ENCODE measurements at places on chromosomes 7 and 10.

DNA sequence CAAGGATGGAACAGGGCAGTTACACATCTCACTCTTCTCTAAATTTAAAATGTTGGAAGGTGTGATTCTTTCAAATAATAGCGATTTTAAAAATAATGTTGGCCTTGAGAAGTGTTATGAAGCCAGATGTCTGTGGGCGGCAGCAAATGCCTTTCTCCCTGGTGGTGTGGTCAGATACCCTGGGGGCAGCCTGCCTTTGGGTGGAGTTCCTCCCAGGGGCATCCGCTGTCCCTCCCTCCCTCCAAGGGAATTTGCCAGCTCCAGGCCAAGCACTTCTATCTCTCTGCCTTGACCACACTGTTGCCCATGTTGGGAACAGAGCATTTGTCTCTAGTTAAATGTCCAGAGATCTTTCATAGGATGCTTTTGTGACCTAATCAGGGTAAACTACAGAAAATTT, 121.4 kb downstream of the POU6F2 start:
- no peak for DNase-seq

- no peak for DNase-seq
These were observed 118.1 kb downstream of the ARL4A start for GRCh38 chr7:12805518-12805928.

DNA sequence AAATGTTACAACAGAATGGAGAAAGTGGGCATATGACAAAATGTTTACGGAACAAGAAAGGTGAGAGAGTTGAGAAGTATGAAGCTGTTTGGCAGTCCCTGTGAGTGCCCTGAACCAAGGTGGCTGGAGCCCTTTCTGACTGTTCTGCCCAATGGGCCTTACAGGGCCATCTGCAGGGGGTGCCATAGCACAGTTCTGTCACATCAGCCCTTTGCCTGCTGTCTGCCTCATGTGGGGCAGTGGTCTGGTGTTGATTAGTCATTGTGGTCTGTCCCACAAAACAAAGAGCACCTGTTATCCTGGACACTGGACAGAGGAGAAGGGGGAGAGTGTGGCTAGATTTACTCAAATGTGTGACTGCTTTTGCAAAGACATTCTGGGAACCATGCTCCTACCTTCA, 51.5 kb upstream of the OSBPL3 start:
- DNase-seq = no peak

DNA sequence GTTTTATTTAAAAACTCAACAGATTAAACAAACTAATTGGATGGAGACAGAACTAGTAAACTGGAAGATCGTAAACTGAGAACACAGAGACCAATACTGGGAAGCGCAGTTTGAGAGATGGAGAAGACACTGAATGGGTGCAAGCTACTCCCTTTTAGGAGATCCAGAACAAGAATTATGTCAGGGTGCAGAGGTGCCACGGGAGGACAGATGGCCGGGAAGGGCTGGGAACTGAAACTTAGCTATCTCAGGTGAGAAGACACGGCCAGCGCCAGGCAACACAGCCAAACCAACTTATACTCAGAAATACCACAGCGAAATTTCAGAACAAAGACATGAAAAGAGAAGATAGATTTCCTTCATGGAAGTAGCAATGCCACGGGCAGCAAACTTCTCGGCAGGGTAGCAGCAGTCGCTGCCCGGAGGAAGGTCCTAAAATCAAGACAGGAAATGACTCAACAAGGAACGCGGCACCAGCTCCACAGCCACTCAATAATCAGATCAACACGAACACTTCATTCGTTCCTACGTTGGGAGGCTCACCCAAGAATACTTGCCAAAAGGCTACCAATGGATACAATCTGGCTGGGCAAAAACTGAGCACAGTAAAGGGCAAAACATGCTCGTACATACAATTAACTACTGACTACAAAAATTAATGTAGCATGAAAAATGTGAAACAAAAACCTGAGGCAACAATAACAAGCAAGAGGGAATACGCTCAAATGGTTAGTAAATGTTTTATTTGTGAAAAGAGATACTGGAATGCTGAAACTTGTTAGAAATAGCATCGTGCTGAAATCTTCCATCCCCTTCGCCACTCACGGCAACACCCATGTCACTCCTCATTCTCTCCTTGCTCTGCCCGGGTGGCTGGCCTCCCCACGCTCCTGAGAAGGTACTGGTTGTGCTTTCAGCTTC, 2.2 kb upstream of the LRRC27 start:
- no peak for DNase-seq

DNA sequence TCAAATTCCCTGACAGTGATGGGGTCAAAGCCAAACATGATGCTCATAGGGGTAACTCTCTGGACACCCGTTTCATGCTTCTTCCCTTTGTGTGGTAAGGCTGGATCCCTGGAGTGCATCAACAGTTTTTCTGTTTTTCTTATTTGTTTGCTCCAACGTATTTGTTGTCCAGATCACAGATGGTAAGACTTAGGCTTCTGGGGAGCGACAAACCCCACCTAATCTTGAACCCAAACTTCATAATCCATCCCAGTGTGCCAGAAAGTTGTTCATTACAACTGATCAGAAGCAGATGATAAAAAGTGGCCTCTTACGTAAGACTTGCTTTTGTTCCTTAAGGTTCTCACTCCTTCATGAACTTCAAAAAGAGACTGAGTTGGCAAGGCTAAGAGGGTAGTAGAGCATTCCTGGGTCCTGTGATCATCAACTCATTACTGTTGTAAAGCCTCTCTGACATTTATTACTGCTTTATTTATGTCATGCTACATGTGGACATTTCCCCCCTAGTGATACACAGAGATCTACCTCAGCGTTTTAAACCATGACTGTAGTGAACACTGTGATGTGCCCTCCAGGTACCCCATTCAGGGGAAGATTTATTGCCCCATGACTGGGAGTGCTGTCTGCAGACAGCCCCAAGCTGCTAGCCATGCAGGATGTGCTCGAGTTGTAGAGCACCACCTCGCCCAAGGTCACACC, 125.6 kb downstream of the CCDC71L start:
- DNase-seq = no peak

- no peak for DNase-seq
These were observed 143.9 kb upstream of the SEMA3C start for GRCh38 chr7:81062755-81063154.

GRCh38 chr7:2967253-2967652, 76.4 kb downstream of the CARD11 start:
- no peak for DNase-seq

GRCh38 chr7:134660242-134660785, 13.7 kb downstream of the BPGM start:
- DNase-seq = no peak

GRCh38 chr10:70121281-70121949, 11.2 kb downstream of the AIFM2 start:
- no peak for DNase-seq

DNA sequence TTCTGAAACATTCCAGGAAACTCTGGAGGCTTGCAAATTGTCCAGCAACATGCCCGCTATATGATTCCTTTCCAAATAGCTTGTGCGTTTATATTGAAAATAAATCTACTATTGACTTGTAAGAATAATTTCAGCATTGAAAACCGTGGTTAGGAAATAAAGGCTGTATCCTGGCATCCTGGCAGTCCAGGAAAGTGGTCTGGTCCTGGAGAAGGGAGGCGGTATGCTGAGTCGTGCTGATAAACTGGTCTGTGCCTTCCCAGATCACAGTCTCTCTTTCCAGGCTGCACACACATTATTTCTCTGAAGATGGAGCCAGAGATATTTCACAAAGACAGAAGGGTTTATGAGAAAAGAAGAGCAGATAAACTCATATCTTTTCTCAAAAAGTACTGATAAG, 350.1 kb upstream of the COBL start:
- DNase-seq = no peak

GRCh38 chr7:46791188-46791587, 790.7 kb downstream of the TNS3 start:
- no peak for DNase-seq

DNA sequence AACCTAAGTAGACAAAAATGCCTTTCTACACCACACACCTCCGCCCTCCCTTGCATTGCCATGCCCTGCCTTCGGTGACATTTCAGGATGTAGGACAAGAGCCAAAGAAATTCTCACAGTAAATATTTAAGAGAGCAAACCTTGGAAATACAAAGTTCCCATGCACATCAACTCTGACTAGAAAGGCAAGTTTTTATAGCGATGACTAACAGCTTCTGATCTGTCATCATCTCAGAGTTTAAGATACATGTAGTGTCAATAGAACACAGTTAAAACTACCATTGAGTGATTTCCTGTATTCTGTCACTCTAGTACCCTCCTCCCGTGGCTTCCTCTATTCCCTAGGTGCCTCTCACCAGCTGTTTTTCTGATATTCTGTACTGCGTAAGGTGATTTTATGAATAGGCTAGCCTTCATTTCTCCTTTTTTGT, 20.7 kb downstream of the SLC16A9 start:
- no peak for DNase-seq

- DNase-seq = no peak
These were observed 6.5 kb downstream of the SNX8 start for GRCh38 chr7:2307690-2308107.

GRCh38 chr10:35192645-35193249, 66.1 kb downstream of the CREM start:
- DNase-seq = no peak

DNA sequence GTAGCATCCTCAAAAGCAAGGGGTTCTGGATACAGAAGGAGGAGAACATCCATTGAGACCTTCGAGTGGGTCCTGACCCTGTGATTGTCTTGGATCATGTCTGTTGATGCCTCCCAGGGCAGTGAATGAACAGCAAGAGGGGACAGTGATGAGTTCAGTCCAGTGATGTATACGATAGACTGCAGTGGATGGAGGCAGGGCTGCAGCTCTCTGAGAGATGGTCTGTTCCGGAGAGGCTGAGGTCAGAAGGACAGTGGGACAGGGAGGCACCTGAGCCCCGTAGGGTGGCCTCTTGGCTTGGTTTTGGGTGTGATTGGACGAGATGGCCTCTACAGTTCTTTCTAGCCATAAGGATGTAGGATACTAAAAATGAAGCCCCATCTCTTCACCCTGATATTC, 280.4 kb downstream of the CAMK1D start:
- DNase-seq = no peak

- DNase-seq = no peak
These were observed 3.0 kb downstream of the GIMAP1 start for GRCh38 chr7:150719436-150719835.

DNA sequence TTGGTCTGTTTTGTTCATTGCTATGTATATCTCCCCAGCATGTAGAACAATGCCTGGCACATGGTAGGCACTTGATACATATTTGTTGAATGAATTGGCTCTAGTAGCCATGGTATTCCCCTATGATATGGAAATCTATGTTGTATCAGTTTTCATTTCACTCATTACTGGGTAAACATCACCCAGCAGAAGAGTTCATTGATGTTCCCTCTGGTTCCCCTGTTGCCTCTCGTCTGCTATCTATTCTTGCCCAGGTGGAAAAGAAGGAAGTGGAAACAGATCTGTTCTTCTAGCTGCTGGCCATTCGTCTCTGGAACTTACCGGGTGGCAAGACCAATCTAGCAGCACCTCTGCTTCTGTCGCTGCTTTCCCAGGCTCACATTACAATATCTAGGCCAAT, 71.5 kb downstream of the LRRC4 start:
- DNase-seq = no peak

DNA sequence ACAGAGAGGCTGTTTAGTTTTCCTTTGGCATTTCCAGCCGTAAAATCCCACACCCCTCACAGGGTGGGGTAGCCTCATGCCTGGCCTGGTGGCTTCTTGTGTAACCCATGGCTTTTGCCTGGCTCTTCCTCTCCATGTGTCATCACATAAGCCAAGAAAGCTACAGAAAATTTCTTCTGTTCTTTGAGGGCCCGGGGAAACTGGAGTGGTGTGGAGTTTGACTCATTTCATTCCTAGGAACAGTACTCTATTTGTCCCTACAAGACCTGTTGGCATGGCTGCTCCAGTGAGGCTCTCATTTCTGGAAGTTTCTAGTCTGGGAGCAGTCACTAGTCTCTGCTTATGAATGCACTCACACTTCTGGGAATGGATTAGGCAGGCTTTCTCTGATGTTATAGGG, 523.9 kb downstream of the SUGCT start:
- DNase-seq = no peak

DNA sequence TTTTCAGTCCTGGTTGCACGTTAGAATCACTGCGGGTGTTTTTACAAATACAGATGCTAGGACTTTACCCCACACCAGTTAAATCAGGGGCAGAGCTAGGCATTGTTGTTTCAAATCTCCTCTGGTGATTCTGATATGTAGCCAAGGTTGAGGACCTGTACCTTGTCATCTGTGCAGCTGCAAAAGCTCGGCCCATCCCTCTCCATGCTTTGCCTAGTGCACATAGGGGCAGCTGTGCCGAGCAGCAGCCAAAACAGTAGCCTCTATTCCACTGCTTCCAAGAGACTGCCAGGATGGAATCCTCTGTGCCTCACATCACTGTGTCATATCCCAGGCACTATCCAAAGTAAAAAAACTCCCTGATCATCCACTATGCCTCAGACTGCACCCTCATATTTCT, 181.3 kb downstream of the CDK14 start:
- no peak for DNase-seq

- DNase-seq = no peak
These were observed 68.9 kb upstream of the FOXK1 start for GRCh38 chr7:4612939-4613841.

- DNase-seq = no peak
These were observed 965 bp upstream of the PROSER2 start for GRCh38 chr10:11822026-11822756.

DNA sequence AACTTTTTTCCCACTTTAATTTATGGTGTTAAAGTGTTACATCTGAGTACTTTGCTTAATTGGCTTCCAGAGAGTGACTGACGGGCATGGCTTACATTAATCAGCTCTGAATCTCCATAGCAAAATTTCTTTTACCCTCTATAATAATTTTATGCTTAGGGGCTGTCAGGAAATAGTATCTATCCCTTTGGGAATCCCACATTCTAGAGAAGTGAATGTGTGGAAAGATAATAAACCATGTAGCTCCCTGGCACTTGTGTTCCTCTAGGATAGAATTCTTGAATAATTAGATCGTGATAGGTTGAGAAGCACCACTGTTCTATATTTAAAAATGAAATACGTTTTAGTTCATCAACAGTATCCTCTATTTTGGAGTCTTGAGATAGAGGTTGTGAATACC, 89.6 kb downstream of the DNAJB9 start:
- no peak for DNase-seq

DNA sequence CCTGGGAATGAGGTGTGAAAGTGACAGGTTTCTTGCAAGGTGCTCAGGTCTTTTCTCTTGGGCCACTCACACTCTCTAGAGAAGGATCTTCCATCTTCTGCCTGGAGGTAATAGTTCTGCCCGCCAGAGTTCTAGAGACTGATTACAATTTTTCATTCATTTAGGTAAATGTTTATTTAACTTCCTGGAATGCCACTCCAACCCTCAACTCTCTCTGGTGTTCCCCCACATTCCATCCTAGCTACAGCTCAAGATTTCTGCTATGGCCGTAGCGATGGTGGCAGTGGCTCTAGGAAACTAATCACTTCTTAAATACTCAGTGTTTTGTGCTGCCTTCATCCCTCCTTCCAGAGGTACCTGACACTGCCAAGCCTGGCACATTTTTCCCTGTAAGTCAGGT, 174.6 kb downstream of the WDR11 start:
- no peak for DNase-seq

GRCh38 chr10:112637901-112638300, 190.9 kb downstream of the VTI1A start:
- DNase-seq = no peak

Data from natural killer cell (primary cell).